Daoy (cell line): ENCODE measurements at places on chromosomes 16 and 17. TPM values are rescaled to one million over a fixed set of nuclear protein-coding genes. Genes with fewer than 3 reads are reported as not detected.

Gene GP1BA
- total RNA-seq: 0.23 TPM in 1 of 2 replicates, not detected in the other

Gene KRT12
- total RNA-seq: not detected in 2 replicates

Gene CDH5
- total RNA-seq: 0.06 TPM in 2 replicates

Gene KCNH4
- total RNA-seq: under 0.01 TPM in 1 of 2 replicates, not detected in the other
